ENCODE measurements at places on chromosomes 6 and 20.

GRCh38 chr6:6052216-6052615 lies 45.5 kb upstream of the NRN1 start:
- no peak for DNase-seq

DNA sequence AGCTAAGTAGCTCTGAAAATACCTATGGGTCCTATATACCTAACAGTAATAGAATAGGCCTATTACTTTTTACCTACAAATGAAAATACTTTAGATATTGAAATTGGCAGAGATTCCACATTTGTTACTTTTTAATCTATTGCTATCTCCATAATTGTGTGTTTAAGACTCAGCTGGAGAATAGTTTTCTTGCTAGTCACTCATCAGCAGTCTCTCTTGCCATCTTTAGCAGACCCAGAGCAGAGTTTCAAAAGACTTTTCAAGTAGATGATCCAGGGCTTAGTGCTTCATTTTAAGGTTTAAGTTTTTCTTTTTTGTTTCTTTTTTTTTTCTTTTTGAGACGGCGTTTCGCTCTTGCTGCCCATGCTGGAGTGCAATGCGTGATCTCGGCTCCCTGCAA lies 12.9 kb downstream of the ANKS1A start:
- DNase-seq: no peak

- DNase-seq: no peak
Measured at GRCh38 chr20:57500962-57501361, 24.0 kb downstream of the CTCFL start.

- no peak for DNase-seq
Measured at GRCh38 chr20:63789836-63790571, 41.1 kb downstream of the ZBTB46 start.

- no peak for DNase-seq
Measured at GRCh38 chr20:19253316-19253715, 40.9 kb downstream of the SLC24A3 start.

- DNase-seq: no peak
Measured at GRCh38 chr6:166997348-166997747, 1.8 kb upstream of the CEP43 start.

- DNase-seq: no peak
Measured at GRCh38 chr20:5327356-5327755, 10.6 kb upstream of the PROKR2 start.

DNA sequence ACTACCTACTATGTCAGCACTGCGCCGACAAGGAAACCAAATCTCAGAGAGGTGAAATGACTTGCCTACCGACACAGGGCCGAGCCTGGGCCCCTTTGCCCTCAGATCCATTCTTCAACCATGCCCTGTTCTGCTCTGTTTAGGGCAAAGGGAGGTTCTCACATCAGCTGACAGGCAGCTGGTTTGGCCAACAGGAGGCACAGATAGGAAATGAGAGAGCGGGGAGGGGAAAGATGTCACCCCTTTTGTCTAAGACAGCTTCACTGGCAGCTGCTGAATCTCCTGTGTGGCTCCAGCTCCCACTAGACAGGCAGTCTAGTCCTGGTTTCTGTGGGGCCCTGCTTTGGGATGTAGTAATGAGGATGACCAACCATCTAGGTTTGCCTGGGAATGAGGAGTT lies 158.7 kb downstream of the TMEM200A start:
- DNase-seq: no peak

- no peak for DNase-seq
Measured at GRCh38 chr6:130322673-130323268, 43.0 kb upstream of the TMEM200A start.
